H9 (cell line): ENCODE measurements at places on chromosomes 12 and 14. TPM values are rescaled to one million over a fixed set of nuclear protein-coding genes. Genes with fewer than 3 reads are reported as not detected.

The MFAP5 gene
- 0.09 and 0.26 TPM in 2 replicates for total RNA-seq

The SMAGP gene
- total RNA-seq: 11.3 and 12.4 TPM in 2 replicates

The AQP6 gene
- total RNA-seq: 0.09 and 0.11 TPM in 2 replicates

The VDR gene
- 0.61 and 0.70 TPM in 2 replicates for total RNA-seq

The NRXN3 gene
- total RNA-seq: 1.5 and 1.8 TPM in 2 replicates

The OTOGL gene
- total RNA-seq: 0.11 and 0.24 TPM in 2 replicates

DNA sequence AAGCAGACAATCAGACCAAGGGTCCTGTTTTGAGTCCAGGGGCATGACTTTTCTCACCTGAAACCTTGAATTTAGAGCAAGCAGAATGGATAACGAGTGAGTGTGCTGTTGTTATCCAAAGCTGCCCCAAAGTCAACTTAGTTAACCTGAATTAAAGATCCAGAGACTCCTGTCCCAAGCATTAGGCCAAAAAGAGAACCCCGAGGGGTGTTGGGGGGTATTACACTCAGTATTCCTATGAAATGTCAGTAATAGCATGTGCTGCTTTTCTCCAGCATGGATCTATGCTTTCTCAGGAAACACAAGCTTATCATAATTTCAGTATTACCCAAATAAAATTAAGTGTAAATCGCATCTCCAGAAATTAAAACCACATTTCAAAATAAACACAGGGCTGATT is 19.0 kb downstream of the EIF4B start:
- no peaks in the 10 kb centered on the region for H3K4me1 ChIP-seq
- no peaks in the 10 kb centered on the region for H3K27me3 ChIP-seq
- H3K27ac ChIP-seq: no peak overlapping the region
- no peak for DNase-seq
- H3K4me3 ChIP-seq: no peak overlapping the region
- H3K36me3 ChIP-seq: peaks cover 84% of the 10 kb centered on the region

DNA sequence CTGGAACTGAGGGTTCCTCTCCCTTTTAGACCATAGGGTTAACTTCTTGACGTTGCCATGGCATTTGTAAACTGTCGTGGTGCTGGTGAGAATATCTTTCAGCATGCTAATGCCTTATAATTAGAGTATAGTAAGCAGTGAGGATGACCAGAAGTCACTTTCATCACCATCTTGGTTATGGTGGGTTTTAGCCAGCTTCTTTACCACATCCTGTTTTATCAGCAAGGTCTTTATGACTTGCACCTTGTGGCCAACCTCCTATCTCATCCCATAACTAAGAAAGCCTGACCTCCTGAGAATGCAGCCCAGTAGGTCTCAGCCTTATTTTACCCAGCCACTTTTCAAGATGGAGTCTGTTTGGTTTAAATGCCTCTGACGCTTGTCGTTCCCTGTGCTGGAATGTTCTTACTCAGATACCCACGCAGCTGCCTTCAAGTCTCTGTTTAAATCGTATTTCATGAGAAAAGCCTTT is 44.2 kb downstream of the BBS10 start:
- no peaks in the 10 kb centered on the region for H3K27me3 ChIP-seq
- DNase-seq: no peak
- no peaks in the 10 kb centered on the region for H3K36me3 ChIP-seq
- H3K27ac ChIP-seq: no peak overlapping the region
- H3K4me1 ChIP-seq: no peaks in the 10 kb centered on the region

GRCh38 chr12:5871741-5872140 is 73.3 kb downstream of the ANO2 start:
- H3K27ac ChIP-seq: no peak overlapping the region
- H3K27me3 ChIP-seq: no peaks in the 10 kb centered on the region
- no peaks in the 10 kb centered on the region; the same call in 1 of the 2 replicates for H3K4me1 ChIP-seq
- H3K36me3 ChIP-seq: no peaks in the 10 kb centered on the region
- DNase-seq: no peak
- no peak overlapping the region for H3K4me3 ChIP-seq

DNA sequence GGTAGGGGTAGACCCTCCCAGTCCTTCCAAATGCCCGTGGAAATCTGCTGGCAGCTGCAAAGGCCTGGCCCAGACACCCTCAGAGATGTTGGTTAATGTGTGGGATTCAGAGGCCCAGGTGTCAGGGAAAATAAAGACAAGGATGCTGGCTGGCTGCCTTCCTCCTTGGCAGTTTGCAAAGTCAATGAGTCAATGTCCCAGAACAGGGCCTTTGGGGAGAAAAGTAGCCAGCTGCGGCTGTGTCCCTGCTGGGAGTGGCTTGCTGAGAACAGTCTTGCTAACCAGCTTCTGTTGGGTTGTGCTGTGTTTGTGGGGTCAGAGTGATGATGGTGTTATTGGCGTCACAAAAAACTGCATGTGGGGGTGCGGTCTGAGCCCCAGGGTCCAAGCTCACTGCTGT is 29.2 kb downstream of the GLRX5 start:
- H3K27me3 ChIP-seq: no peaks in the 10 kb centered on the region
- H3K4me3 ChIP-seq: no peak overlapping the region
- H3K36me3 ChIP-seq: no peaks in the 10 kb centered on the region
- DNase-seq: no peak
- H3K27ac ChIP-seq: no peak overlapping the region
- H3K4me1 ChIP-seq: peaks cover 3% of the 10 kb centered on the region; the same call in 1 of the 2 replicates

- no peak for DNase-seq
- H3K4me1 ChIP-seq: peaks cover 9% of the 10 kb centered on the region; the same call in 1 of the 2 replicates
- no peaks in the 10 kb centered on the region for H3K27me3 ChIP-seq
- H3K27ac ChIP-seq: no peak overlapping the region
Measured at GRCh38 chr12:109949089-109949488, 47.1 kb downstream of the GIT2 start.
